H9 (cell line): ENCODE measurements at places on chromosomes 4 and X. TPM values are rescaled to one million over a fixed set of nuclear protein-coding genes. Genes with fewer than 3 reads are reported as not detected.

Gene IL15
- total RNA-seq = 0.39 and 0.61 TPM in 2 replicates

Gene TRPC5OS
- not detected in 2 replicates for total RNA-seq

Gene ADH1A
- total RNA-seq = not detected in 2 replicates

GRCh38 chr4:6728320-6729029, 12.5 kb downstream of the BLOC1S4 start:
- no peak overlapping the region for H3K4me3 ChIP-seq
- no peaks in the 10 kb centered on the region for H3K27me3 ChIP-seq
- H3K27ac ChIP-seq = no peak overlapping the region
- peak; percentile 25 for DNase-seq

DNA sequence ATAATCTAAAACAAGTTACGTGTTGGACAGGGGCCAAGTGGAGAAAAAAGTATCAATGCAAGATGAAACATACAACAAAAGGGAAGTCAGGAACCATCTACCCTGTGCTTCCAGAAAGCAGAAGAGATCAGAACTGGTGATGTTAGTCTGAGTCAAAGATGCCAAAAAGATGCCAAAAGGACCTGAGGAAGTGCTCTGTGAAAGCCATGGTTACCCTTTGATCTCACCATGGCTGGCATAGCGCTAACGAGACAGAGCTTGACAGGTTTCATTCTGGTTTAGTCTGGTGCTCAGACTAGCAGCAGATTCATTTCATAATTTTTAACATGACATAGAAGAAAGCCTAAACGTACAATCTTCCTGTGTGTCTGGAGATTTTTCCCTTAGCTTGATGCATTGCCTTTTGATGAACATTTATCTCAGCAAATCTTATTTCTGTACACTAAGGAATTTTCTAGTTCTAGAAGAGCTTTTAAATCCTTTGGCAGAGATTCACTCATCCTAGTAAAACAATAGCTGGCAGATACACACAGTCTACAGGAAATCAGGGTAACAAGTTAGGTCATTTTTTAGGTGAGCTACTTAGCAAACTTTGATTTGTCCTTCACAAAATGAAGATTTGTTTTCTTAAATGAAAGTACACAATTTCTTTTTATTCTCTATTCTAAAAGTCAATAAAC, 87.7 kb downstream of the COL25A1 start:
- H3K27ac ChIP-seq = no peak overlapping the region
- H3K4me3 ChIP-seq = no peak overlapping the region
- no peaks in the 10 kb centered on the region for H3K4me1 ChIP-seq
- no peak for DNase-seq
- no peaks in the 10 kb centered on the region for H3K27me3 ChIP-seq

GRCh38 chrX:133907606-133908005, 77.8 kb downstream of the GPC3 start:
- no peak overlapping the region for H3K27ac ChIP-seq
- no peak for DNase-seq
- H3K36me3 ChIP-seq = no peaks in the 10 kb centered on the region
- no peak overlapping the region for H3K4me3 ChIP-seq
- H3K27me3 ChIP-seq = no peaks in the 10 kb centered on the region
- H3K4me1 ChIP-seq = peaks cover 4% of the 10 kb centered on the region; the same call in 1 of the 2 replicates

DNA sequence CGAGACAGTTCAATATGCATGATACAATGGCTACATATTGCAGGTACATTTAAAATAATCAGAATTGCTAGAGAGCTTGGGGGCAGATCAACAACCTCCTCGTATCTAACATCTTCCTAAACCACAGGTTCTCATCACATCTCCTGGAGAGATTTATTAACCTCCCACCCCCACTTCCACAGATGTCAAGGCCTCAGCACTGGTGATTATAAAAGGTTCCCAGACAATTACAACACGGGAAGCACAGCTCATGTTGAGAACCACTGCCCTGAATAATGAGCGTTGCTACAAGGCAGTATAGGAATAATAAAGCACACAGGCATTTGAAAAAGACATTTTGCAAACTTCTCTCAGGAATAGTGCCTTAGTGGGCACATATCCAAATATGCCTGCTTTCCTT, 42.8 kb downstream of the ELOVL6 start:
- H3K4me1 ChIP-seq = no peaks in the 10 kb centered on the region
- no peak overlapping the region for H3K4me3 ChIP-seq
- H3K36me3 ChIP-seq = no peaks in the 10 kb centered on the region
- H3K27me3 ChIP-seq = no peaks in the 10 kb centered on the region
- no peak for DNase-seq

DNA sequence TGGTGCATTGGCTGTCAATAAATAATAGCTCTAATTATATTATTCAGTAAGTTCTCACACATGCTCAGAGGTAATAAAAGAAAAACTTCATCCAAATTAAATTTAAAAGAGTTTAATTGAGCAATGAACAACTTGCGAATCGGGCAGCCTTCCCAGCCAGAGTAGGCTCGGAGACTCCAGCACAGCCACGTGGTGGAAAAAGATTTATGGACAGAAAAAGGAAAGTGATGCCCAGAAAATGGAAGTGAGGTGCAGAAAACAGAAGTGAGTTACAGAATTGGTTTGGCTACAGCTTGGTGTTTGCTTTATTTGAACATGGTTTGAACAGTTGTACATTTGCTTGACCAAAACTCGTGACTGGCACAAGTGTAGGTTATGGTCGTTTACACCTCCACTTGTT, 13.6 kb upstream of the BOD1L1 start:
- H3K36me3 ChIP-seq = no peaks in the 10 kb centered on the region
- H3K27me3 ChIP-seq = no peaks in the 10 kb centered on the region
- no peak for DNase-seq
- H3K27ac ChIP-seq = no peak overlapping the region
- no peak overlapping the region for H3K4me3 ChIP-seq

DNA sequence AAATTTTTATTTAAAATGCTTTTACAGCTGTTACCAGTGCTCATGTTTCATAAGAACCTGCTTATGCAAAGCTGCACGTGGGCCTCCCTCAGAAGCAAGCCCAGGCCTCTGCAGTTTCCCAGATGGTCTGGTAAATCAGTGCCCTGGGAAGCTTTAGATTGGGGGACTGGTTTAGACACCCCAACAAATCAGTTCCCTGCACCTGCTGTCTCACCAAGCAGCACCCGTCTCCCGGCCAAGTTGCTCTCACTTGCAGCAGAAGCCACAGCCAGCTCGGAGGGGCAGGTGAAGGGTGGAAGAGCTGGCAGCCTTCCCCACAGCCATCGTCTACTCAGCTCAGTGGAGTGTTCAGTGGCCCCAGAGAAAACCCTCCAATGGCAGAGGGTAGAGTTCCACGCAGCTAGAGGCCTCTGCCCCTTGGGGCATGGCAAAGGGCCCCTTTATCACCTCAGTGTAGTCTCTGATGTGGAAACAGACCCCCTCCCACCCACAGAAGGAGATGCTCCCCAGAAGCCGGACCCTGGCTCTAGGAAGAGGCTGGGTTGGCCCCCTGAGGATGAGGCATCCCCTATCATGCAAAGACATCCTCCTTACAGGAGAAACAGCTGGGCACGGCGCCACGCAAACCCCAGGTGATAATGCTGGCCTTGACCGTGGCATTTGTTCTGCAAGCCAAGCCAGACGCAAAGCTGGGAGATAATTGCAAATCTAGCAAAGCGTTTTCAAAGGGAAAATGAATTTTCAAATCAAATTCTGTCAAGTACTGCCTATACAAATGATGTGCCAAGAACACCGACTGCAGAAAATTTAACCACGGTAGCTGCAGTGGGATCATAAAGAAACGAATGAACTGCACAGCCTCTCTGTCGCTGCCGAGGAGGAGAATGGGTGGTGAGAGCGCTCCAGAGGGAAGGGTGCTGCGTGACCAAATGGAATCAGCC, 51.9 kb downstream of the ZFYVE28 start:
- no peak overlapping the region for H3K27ac ChIP-seq
- no peak overlapping the region for H3K4me3 ChIP-seq
- no peaks in the 10 kb centered on the region for H3K4me1 ChIP-seq
- no peak for DNase-seq
- no peaks in the 10 kb centered on the region for H3K36me3 ChIP-seq

GRCh38 chrX:104310090-104310489, 55.4 kb upstream of the ESX1 start:
- no peak for DNase-seq
- H3K36me3 ChIP-seq = no peaks in the 10 kb centered on the region
- no peaks in the 10 kb centered on the region for H3K4me1 ChIP-seq
- no peaks in the 10 kb centered on the region for H3K27me3 ChIP-seq

- no peak overlapping the region for H3K4me3 ChIP-seq
- no peak for DNase-seq
- no peaks in the 10 kb centered on the region for H3K27me3 ChIP-seq
- no peaks in the 10 kb centered on the region for H3K36me3 ChIP-seq
These were observed 942.9 kb upstream of the PABPC4L start for GRCh38 chr4:135144498-135144897.

- no peaks in the 10 kb centered on the region for H3K27me3 ChIP-seq
- H3K36me3 ChIP-seq = no peaks in the 10 kb centered on the region
- no peak for DNase-seq
These were observed 775.6 kb downstream of the STIM2 start for GRCh38 chr4:27635936-27636913.

GRCh38 chr4:65668201-65669089, 1.8 kb downstream of the EPHA5 start:
- H3K27ac ChIP-seq = no peak overlapping the region
- DNase-seq = peak; percentile 39
- H3K4me1 ChIP-seq = peaks cover 5% of the 10 kb centered on the region; the same call in 1 of the 2 replicates
- peak overlapping the region; percentile 68 for H3K4me3 ChIP-seq

DNA sequence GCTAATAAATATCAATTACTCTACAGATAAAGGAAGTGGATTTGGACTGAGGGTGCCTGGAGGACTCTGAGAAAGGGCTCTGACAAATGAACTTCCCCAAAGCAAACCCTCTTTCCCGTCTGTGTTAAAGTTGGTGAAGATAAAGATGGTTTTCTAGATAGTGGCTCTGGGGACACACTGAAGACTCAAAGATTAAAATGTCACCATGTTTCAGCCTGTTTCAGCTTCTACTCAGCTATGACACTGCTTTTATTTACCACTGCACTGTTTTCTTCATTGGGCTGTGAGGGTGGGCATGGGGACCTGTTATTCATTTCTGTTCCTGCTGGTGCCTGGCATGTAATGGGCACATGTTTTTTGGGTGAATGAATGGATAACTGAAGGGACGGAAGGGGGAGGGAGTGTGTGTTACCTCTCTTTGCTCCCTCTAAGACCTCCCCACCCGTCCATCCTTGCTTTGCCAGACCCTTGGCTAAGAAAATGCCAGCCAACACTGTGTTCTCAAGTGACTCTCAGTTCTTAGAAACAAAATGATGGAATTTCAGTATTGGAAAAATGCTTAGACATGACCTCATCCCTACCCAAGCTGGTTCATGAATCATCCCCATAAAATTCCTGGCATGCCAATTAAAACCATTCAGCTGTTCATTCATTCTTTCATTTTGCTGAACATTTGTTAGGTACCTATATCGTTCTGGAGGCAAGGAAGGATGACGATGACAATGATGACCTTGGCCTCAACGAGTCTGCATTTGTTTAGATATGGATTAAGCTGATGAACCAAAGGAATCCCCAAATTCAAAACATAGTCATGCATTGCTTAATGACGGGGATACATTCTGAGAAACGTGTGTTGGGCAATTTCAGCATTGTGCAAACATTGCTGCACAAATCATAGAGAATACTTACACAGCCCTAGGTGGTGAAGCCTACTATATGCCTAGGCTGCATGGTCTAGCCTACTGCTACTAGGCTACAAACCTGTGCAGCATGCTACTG, 13.4 kb upstream of the STK32B start:
- H3K27ac ChIP-seq = no peak overlapping the region
- no peak overlapping the region for H3K4me3 ChIP-seq
- H3K4me1 ChIP-seq = no peaks in the 10 kb centered on the region
- H3K36me3 ChIP-seq = no peaks in the 10 kb centered on the region
- no peak for DNase-seq

GRCh38 chr4:175290401-175290800, 372.2 kb downstream of the ADAM29 start:
- no peak overlapping the region for H3K4me3 ChIP-seq
- no peak overlapping the region for H3K27ac ChIP-seq
- DNase-seq = no peak
- H3K36me3 ChIP-seq = no peaks in the 10 kb centered on the region
- H3K4me1 ChIP-seq = no peaks in the 10 kb centered on the region
